ENCODE measurements at places on chromosomes 6 and 20.

GRCh38 chr6:155163601-155164000 is 100.2 kb upstream of the CLDN20 start:
- DNase-seq, result no peak

GRCh38 chr20:60676011-60676410 is 576.0 kb upstream of the CDH4 start:
- DNase-seq, result no peak

DNA sequence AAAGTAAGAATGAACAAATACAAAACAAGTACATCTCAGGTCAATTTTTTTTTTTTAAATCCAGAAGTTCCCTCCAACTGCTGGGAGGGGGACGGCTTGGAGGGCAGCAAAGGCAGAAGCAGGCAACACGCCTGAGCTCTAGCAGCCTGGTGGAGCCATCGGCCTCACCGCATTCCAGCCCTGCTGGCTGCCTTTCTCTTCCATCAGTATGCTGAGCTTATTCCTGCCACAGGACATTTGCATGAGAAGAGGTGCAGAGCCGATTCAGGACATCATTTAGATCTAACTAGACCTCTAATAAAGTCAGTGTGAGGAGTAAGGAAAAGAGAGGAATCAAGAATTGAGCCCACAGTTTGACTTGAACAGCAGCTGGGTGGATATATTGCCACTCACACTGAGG is 318.8 kb downstream of the ZFAND3 start:
- no peak for DNase-seq

GRCh38 chr6:11791354-11792107 is 12.9 kb upstream of the ADTRP start:
- DNase-seq, result no peak

- DNase-seq, result no peak
Observed at GRCh38 chr20:4667371-4667773, 54.3 kb upstream of the PRND start.

- DNase-seq, result no peak
Observed at GRCh38 chr20:58566981-58567380, 51.8 kb upstream of the APCDD1L start.

Measured in CD4-positive, alpha-beta T cell treated with Interleukin-15 for 1 hour (primary cell).